ENCODE measurements at places on chromosomes 11 and 22.

DNA sequence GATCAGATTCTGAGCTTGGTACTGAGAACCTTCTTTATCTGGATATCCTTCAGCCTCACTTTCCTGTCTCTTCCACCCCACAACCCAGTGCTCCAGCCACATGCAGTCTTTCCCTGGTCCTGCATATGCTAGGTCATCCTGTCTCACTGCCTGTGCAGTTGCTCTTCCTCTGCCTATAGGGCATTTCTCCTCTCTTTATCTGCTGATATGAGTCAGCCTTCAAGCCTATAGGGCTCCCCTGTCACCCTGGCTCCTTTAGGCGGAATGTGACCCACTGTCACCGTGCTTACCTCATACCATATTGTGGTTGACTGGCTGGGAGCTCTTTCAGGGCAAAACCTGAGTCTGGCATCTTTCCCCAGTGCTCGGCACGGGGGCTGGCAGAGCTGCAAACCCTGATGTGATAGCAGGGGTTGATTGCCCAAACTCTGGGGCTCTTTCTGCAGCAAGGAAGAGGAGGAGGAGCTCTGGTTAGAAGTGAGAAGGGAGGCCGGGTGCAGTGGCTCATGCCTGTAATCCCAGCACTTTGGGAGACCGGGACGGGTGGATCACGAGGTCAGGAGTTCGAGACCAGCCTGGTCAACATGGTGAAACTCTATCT, 26.3 kb downstream of the MEI1 start:
- no peak for DNase-seq

DNA sequence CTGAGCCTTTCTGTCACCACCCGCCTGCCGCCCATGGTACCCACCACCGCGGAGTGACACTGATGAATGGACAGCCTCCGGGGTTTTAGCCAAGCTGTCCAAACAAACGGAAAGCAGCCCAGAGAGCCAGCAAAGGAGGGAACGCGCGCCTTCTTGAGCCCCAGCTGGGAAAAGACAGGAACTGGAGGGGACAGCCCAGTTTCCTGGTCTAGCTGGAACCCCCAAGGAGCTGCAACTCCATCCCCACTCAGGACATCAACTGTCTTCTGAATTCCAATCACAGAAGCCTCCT, 33.7 kb downstream of the SHISAL1 start:
- DNase-seq, result peak; percentile 0

DNA sequence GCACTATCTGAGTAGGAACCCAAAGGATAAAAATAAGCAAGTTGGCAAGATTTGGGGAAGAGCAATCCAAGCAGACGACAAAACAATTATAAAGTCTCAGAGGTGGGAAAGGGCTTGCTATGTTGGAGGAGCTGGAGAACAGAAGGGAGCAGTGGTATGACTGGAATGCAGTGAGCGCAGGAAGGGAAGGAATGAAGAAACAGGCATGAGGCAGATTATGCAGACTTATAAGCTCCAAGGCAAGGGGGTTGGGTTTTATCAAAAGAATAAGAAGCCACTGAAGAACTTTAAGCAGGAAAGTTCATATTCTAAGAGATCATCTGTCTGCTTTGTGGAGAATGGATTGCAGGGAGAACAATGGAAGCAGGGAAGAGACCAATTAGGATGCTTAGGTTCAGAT, 31.7 kb downstream of the PGM2L1 start:
- DNase-seq, result no peak

GRCh38 chr11:6618117-6619003, 862 bp downstream of the TPP1 start:
- DNase-seq, result no peak

DNA sequence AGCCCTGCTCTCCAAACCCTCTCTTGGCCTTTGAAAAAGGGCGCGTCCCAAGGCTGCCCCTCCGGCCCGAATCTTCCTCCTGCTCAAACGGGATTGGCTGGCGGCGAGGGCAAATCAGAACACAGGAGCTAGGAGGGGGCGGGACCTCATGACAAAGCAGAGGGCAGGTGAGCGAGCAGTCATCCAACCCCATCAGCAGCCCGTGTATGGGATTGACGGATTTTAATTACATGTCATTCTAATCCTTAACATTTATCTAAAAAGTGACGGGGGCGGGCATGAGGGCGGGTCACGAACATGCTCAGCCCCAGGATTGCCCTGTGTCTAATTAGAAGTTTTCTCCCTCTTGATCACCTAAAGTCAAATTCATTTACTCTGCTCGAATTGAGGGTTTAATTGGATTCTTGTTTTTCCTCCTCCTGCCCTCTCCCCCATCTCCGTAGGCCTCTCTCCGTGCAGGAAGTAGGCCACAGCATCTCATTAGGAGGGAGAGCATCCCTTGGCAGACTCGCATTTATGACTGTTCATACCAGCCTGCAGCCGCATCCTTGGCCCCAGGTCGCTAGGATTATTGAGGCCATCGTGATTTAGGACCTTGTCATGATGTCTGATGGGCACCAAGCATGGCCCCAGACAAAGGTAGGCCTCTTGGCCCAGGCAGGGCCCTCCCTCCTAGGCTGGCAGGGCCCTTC, 147.1 kb downstream of the CHST1 start:
- no peak for DNase-seq

DNA sequence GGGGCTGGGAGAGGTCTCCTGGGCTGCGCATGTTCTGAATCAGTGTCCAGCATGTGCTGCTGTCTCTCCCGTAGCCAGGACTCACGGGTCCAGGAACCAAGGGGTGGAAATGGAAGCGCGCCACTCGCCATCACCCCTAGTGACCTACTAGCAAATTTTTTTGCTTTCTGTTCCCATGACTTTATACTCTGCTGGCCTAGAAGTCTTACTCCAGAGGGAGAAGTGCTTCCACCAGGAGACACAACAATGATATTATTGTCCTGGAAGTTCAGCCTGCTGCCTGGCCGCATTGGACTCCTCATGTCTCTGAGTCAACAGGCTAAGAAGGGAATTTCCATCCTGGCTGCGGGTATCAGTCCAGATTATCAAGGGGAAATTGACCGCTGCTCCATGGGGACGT, 729.7 kb downstream of the BRD1 start:
- no peak for DNase-seq

DNA sequence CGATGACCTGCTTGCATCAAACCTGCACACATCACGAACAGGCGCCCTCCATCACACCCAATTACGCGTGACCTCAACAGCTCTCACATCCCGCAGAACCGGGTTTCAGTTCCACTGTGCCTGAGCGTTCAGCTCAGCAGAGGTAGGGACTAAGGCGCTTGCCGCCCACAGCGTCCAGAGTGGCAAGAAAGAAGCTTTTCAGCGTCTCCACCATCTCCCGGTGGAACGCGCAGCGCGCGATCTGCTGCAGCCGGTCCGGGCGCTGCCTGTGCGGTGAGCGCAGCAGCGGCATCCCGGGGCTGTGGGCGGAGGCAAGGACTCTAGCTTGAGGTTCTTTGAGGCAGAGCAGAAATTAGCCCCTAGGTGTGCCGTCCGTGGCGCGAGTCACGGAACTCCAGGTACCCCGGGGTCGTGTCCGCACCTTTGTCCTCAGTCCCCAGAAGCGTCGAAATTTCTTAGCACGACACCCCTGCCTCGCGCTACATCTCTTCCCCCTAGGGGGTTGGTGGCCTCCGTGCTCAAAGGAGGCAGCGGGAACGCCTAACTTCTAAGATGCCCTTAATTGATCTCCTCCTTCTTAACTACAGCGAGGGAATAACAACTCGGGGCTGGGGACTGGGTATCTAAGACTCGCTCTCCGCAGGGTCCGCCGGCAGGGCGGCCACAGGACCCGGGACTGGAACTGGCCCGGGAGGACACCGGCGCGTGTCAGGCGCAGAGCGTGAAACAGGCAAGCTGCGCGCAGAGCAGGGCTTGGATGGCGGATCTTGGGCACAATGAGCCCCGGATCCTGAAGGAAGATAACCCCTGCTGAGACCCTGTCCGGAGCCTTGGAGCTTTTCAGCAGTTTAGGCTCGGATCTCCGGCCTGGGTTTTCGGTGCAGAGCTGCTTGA, 1.7 kb upstream of the CALCA start:
- DNase-seq, result no peak

GRCh38 chr11:16814410-16815046, 76.1 kb downstream of the C11orf58 start:
- no peak for DNase-seq

- DNase-seq, result no peak
These were observed 19.5 kb downstream of the IL17REL start for GRCh38 chr22:49992921-49993648.

Data from NCI-H1092 treated with DMSO at 0.1 percent for 48 hours (cell line).